ENCODE measurements at places on chromosomes 16 and 17.
A peak's percentile ranks its signal among the peaks of the same experiment; 100 is the strongest.

DNA sequence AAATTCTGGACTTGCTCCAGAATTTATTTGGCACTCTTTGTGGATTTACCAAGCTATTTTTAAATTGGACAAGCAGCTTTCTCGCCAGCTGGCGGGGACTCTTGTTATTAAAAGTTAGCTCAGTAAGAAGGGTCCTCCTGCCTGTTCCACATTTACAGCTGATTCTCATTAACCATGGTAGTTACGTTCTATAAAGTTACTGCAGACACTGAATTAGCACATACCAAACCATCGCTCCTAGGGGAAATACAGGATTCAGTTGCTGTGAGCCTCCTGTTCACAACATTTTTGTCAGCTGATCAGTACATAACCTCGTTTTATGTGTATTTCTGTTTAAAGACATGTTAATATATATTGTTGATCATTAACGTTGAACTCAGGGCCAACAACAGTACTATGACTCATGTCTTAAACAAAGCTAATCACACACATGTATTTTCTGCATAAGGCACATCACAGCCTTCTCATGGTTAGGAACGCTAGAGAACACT is 4.2 kb downstream of the LDAF1 start:
- DNase-seq: no peak

DNA sequence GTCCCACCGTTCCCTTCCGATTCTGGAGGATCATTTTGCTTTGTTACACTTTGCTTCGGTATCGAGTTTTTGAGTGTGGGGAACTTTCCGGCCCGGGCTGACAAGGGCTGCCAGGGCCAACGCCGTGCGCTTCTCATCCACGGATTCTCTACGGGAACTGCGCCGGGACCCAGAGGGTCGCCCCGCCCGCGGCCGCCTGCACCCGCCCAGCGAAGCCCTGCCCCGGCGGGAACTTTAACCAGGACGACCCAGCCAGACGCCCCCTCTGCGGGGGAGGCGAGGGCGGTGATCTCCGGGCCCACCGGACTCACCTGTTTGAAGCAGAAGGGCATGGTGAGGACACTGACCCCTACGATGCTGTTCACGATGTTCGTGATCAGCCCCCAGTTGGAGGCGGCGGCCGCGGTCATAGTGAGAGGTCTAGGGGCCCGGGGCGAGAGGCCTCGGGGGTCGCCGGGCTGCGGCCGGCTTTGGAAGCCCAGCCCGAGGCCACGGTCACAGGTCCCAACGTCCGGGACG is 536 bp downstream of the SLC38A10 start:
- DNase-seq: no peak

DNA sequence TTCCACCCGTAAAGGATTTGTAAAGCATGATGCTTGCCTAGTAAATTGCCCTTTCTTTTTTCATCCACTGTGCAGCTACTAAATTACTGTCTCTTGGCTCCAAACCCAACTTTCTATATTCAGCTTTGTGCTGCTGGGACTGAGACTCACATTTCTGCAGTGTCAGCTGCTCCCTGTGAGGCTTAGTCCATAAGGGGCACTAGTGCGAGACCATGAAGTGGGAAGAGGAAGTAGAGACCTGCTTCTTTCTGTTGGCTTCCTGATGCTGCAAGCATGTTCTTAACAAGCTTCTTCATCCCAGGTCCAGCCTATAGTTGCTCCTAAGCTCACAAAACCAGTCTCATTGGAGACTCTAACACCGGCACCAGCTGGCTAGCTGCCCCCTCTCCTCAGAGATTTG is 74.9 kb upstream of the HS3ST2 start:
- no peak for DNase-seq

DNA sequence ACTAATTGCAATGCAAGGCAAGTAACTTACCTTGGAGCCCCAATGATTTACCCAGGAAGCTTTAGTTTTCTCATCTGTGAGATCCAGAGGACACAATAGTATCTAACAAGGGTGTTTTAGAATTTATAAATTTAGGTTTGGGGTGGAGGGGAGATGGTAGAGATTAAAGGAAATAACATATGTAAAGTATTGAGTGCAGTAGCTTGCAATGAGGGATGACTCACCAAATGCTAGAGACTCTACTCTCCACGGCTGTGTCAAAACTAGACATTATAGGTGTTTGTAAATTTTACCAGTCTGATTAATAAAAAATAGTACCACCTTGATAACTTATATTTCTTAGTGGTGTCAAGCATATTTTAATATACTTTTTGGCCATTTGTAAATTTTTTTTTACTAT is 3.7 kb upstream of the ABCA9 start:
- DNase-seq: no peak

DNA sequence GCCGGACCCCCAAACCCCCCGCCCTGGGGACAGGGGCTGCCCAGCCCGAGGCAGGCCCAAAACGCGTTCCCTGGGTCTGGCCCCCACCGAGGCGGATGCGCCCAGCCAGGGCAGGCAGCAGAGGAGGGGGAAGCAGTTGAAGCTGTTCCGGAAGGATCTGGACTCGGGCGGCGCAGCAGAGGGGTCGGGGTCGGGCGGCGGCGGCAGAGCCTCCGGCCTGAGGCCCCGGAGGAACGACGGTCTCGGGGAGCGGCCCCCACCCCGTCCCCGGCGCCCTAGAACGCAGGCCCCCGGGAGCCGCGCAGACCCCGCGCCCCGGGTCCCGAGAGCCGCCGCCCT is 22.9 kb upstream of the ZFPM1 start:
- no peak for DNase-seq

- DNase-seq: peak; percentile 76
Measured at GRCh38 chr16:46673320-46674013, 15.5 kb downstream of the VPS35 start.

DNA sequence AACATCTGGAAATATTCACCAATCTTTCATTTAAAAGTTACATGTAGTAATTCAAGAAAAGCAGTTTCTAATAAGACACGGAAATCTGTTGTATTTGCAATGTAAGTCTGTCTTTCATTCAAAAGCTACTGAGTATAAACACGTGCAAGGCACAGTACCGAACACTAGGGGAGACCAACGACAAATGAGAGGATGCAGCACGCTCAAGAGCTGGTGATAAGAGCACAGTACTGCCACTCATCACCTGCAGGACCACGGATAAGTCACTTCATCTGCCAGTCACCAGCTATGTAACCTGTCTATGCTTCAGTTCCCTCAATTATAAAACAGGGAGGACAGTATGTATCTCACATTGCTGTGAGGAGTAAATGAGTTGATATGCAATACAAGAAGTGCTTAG is 67.1 kb downstream of the CLEC18A start:
- DNase-seq: peak; percentile 10

DNA sequence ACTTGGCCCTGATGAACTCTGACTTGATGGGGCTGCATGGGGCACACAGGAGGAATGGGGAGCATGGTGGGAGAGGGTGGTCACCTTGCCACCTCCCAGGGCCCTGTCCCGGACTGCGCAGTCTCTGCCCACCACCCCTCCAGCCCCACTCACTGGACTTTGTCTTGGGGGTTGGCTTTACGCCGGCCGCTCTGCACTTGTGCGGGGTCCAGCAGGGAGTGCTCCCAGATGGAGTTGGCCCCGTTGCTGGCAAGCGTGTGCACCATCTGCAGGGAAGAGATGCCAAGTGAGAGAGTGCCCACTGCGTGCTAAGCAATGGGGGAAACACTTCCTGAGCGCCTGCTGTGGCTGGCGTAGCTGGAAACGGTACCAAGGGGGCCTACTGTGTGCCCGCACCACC is 6.7 kb downstream of the GIT1 start:
- no peak for DNase-seq

DNA sequence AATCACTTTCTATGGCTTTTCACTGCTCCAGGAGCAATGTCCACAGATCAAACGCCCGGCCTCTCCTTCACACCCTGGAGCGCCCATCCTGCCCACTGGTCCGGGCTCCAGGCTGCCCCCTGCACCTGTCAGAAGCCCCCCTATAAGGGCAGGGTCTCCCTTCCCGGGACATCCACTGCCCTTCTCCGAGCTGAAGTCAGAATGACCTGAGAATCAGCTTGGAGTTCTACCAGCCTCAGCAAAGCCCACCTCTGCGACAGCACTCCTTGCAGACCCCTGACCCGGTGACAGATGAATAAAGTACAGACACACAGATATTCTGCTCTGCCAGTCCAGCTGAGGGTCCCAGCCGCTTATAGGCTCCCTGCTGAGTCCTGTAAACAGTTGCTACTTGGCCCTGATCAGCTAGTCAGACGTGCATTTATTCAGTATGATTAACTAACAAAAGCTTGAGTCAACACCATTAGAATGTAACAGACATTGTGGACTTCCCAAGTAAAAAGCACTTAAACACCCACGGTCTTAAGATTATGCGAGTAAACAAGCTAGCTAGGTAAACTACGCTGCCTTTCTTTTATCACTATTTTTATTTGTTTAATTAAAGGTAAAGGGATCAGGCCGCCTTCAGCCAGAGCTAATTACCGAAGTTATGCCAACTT is 4.8 kb downstream of the SLC7A5 start:
- DNase-seq: peak; percentile 9

GRCh38 chr16:16018705-16019104 is 69.3 kb downstream of the ABCC1 start:
- DNase-seq: no peak

Measured in hematopoietic multipotent progenitor cell treated with erythropoietin and hydrocortisone succinate and interleukin-3 and kit ligand, for 15 days (in vitro differentiated cells).